ENCODE measurements at places on chromosomes 3 and 15.

- DNase-seq = no peak
Measured at GRCh38 chr3:13282986-13283876, 136.9 kb downstream of the NUP210 start.

DNA sequence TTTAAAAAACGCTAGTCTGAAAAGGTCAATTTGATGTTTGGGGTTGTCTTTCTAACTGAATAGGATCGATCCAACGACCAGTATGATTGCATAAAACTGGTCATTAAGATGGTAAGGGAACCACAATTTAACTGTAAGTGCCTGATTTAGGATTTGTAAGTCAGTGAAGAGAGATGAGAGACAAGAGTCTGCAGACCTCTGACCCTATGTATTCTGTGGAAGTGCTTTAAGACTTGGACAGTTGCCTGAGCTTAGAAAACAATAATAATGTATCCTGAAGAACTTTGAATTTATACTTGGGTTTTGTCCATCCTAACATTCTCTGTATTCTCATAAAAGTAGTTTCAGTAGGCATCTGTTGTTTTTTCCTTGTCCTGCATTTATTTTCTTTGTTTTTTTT lies 221.4 kb upstream of the SUCLG2 start:
- no peak for DNase-seq

GRCh38 chr3:70137366-70137765 lies 137.8 kb downstream of the SAMMSON start:
- no peak for DNase-seq

DNA sequence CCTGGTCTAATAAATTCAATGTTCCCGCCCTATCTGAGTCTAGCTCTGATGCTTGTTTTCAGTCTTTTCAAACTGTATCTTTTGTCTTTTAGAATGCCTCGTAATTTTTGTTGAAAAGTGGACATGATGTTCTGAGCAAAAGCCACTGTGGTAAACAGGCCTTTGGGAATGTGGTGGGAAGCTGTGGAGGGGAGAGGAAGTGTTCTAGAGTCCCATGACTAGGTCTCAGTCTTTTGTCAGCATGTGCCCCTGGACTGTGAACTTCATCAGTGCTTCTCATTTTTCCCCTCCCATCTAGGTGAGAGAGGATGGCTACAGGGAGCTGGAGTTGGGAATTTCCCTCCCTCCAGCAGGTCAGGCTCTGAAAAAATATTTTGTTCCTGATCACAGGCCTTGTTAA lies 33.7 kb downstream of the SUSD5 start:
- no peak for DNase-seq

- DNase-seq = no peak
Measured at GRCh38 chr3:60669636-60670035, 581.6 kb downstream of the FHIT start.

GRCh38 chr3:38583688-38584087 lies 65.8 kb downstream of the SCN5A start:
- DNase-seq = no peak

DNA sequence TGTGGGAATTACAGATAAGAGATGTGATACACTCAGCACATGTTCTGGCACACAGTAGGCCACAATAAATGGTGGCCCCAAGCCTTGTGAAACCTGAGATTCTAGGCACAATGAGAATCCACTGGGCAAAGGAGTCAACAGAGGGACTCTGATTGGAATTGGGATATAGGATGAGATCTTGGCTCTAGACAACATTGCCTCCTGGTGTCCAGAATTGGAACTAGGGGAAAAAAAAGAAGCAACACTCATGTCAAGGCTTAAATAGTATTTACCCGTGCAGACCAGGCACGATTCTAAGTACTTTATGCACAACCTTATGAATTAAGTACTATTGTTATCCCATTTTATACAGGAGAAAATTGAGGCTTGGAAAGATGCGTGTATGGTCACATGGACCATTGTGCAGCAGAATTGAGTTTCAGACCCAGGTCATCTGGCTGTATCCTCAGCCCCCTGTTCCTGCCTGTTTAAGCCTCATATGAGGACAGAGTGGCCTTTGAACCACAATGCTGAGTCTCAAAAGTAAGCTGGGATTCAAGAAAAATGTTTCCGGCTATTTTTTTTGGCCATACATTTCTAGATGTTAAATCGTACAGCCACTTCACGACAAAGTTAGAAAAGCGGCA lies 124.8 kb downstream of the SV2B start:
- peak; percentile 39 for DNase-seq

DNA sequence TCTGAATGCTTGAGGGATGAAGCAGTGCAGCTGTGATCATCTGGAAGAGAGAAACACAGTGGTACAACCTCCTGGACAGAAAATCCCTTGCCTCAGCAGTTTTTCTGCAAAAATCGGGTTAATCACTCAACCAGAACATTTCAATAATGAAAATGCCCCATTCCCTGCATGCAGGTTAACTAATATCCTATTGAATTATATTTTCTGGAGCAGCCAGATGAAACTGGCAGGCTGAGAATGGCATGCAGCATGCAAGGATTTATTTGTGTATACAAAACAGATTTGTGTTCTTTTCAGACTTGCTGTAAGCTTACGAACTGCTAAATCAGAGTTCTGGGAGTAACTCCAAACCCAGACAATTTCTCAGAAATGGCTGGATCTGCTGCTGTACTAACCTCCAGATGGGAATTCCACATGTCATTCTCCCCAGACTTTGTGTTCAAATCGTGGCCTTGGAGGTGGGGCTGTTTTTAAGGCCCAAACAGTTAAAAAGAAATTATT lies 39.1 kb downstream of the SLC9A9 start:
- DNase-seq = no peak

DNA sequence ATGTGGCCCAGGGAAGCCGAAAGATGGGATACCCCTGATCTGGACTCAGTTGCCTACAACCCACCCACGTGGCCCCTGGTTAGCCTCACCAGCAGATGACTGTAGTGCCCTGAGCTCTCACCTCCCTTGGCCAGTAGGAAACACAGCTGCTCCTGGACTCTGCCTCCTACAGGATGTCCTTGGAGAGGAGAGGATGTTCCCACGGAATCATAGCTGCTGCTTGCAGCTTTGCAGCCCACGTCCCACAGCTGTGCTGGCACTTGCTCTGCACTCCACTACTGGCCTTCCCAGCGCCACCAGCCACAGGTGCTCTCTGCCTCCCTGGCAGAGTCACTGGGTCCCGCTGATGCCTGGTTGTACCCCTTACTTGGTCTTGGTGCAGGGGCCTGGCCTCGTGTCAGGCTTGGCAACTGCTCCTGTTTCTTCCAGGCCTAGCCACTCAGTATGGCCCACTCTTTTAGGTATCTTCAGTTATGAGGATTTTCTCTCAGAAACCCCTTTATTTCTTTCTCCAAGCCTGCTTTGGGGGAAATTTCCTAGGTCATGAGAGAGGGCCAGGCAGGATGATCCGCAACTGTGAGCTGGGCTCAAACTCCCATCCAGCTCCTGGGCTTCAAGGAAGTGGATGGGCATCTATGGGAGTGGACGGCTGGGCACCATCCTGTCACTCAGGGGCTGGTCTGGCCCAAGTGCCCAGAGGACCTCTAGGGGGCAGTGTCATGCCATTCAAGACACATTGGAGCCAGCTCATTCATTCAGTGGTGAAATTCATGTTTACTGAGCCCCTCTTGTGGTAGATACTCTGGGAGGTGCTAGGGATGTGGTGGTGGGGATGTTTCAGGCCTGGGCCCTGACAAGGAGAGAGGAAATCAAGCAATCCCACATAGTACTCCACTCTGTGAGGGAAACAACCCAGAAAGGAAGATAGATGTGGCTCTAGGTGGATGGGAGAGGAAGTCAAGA lies 16.2 kb upstream of the VILL start:
- peak; percentile 87 for DNase-seq

DNA sequence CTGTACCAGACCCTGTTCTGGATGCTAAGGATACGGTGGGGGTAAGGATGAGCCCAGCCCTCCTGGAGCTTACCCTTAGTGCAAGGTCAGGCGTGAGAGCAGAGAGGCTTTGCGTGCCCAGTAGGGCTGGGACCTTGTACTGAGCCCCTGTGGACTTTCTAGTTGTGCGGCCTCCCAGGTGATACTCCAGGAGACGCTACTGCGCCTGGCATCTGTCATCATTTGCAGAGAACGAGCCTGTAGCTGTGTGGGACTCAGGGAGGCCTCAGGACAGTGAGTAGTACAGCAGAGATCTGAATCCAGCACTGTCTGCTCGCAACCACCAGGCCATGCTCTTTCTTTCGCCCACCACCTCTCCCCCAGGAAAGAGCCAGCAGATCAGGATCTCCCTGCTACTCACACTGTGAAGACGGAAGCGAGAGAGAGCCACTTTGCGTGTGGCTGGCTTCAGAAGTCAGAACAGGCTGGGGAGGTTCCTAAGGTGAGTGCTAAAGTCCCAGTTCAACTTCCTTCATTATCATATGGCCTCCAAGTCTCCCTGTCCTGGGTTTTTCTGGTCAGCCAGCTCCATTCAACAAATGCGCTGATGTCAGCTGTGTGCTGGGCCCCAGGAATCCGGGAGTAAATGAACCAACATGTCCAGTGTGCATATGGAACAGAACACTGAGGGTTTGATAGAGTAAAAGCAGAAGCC lies 38.2 kb upstream of the ITGA11 start:
- DNase-seq = no peak

Data from pons (tissue), 1 donor.